ENCODE measurements at places on chromosomes 2 and 18.

DNA sequence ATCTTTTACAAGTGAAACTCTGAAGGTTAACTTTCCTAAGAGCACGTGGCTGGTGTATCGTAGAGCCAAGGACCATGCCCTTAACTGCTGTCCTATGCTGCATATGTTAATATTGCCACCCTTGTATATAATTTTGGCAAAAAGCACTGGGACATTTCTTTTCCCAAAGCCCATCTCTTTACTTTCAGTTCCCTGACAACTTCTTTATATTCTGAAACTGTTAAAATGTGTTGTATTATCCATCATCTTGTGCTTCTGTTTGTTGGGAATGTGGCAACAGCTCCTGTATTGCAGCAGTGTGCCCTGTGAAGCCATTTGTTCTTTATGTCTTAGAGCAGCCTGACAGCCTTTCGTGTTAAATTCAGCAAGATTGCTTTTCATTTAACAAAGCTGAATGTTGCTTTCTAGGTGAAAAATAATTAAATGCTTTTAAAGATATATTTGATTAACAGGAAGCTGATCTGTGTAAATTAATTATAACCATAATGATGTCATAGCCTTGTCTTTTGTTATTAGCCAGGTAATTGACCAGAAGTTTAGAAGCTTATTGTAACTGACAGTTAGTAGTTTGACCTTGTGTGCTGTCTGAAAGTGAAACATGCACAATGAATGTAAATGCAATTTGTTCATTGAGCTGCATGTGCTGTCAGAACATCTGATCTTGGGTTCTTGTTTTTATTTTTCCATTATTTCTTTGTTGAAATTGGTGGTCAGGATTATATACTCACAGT is 9.7 kb downstream of the RHBDD1 start:
- no peak for DNase-seq

DNA sequence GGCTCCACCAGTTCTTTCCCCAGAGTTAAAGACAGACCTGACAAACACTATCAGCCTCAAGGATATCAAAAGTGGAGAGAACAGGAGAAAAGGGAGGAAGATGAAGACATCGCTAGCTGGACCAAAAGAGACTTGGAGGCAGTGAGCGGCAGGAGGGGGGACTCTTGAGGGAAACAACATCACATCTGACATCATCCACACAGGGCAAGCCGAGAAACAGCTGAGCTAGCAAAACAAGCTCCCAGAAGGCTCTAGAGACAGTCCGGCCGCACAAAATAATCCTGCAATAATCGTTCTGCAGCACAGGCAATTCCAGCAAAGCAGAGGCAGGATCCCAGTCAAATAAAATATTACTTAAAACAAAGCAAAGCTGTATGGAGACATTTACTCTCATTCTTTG is 239.8 kb downstream of the EN1 start:
- DNase-seq, result no peak

GRCh38 chr2:86224645-86225355 is 25.5 kb downstream of the MRPL35 start:
- no peak for DNase-seq

DNA sequence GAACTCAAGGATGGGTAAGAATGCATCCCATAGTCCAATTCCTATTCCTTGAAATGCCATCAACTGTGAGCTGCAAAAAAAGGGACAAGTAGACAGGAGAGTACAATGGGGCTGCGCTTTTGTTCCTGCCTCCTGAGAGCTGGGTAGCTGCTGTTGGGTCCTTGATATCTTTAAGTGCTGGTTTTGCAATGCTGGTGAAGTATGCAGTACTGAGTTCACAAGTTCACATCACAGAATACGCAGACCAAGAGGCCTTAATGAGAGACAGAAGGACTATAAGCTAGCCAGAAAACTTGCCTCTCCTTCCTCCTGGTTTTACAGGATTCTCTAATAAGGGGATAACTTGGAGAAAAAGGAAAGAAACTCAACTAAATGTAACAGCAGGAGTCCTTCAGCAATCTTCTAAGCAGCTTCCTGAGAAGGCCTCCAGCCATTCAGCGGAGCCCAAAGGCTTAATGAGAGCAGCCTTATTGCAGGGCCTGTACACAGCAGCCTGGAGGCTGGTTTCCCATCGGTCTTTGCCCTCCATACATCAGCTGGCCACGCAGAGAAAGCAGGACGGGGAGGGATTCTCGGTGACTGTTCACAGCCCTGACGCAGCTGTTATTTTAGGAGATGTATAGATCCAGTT is 293.1 kb downstream of the CDCA7 start:
- DNase-seq, result no peak

Measured in hematopoietic multipotent progenitor cell treated with erythropoietin and hydrocortisone succinate and interleukin-3 and kit ligand, for 4 days (in vitro differentiated cells).